ENCODE measurements at places on chromosomes 12 and 14.

DNA sequence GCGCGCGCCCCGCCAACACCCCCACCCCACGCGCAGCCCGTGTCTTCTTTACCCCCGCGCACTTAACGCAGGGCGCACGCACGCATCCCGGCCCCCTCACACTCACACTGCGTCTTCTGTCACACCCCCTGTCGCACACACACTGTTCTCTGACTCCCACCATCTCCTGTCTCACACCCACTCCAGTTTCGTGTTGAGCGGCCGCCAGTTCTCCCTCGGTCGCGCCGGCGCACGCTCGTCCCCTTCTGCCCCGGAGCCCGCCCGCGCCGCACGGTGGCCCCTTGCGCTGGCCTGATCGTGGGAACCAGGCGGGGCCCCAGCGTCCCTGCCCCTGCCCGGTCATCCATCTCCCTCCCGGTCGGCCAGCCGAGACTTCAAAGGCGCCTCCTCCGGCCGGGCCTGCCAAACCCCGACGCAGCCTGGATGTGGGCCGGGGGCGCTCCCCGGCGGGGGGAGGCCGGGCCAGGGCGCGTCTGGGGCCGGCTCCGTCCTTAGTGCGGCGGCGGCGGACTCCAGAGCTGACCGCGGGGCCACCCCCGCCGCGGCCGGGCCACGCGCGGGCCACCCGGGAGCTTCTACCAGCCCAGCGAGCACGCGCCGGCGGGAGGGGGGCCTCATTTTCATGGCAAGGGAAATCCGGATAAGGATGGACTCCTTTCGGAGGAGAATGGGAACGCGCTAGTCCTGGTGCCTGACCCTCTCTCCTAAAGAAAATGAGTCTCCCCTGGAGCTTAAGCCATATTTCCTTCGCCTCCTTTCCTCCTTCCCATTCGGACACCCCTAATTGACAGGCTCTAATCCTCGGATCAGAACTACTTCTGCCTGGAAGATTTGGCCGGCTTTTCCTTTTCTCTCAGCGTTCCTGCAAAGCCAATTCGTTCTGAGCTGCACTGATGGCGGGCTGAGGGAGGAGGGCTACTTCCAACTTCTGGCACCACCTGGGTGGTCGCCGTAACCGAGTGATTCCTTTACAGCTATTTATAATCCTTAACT, 82.0 kb upstream of the HMGA2 start:
- DNase-seq = no peak

GRCh38 chr12:4947253-4947652, 37.5 kb downstream of the KCNA1 start:
- no peak for DNase-seq

DNA sequence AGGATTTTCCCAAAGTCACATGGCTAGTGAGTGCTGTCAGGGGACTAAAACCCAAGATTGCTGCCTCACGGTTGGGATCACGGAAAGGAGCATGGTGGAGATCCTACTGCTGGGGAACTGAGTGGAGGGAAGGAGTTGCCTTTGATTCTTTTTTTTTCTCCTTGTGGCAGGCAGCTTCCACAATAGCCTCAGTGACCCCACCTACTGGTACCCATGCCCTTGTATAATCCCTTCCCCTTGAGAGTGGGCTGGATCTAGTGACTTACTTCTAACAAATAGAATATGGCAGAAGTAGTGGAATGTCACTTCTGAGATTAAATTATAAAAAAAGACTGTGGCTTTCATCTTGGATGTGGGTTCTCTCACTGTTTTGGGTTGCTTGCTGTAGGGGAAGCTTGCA, 135.7 kb downstream of the DICER1 start:
- DNase-seq = no peak

DNA sequence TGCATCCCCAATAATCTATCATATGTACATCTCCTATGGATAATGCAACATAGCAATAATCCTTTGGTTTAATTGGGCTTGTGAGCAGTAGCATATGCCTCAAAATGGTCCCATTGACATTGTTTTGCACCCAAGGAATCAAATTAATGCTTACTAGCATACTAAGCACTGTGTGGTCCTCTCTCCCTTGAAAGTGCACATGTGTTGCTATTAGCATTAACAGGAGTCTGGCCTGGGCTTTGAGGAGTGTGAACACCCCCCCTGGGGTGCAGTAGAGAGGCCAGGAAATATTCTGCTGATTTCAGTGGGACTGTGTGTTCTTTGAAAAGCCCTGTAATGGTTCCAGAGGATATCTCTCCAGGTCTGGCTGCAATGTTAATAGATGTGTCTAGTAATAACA, 1148.4 kb downstream of the VRK1 start:
- no peak for DNase-seq

- DNase-seq = no peak
Observed at GRCh38 chr12:47038270-47038748, 41.1 kb upstream of the PCED1B start.

- DNase-seq = no peak
Observed at GRCh38 chr12:114701104-114701414, 17.1 kb upstream of the TBX3 start.

DNA sequence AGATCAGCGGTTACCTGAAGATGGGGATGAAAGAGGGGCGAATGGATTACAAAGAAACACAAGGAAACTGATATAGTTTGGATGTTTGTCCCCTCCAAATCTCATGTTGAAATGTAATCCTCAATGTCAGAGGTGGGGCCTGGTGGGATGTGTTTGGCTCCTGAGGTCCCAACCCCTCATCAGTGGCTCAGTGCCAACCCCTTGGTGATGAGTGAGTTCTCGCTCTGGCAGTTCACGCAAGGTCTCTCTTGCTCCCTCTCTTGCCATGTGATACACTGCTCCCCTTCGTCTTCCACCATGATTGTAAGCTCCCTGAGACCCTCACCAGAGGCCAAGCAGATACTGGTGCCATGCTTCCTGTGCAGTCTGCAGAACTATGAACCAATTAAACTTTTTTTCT, 28.0 kb downstream of the ITGA7 start:
- no peak for DNase-seq

GRCh38 chr12:107818984-107819383, 44.5 kb downstream of the ASCL4 start:
- no peak for DNase-seq

- no peak for DNase-seq
Observed at GRCh38 chr12:77489331-77489970, 341.2 kb upstream of the NAV3 start.

DNA sequence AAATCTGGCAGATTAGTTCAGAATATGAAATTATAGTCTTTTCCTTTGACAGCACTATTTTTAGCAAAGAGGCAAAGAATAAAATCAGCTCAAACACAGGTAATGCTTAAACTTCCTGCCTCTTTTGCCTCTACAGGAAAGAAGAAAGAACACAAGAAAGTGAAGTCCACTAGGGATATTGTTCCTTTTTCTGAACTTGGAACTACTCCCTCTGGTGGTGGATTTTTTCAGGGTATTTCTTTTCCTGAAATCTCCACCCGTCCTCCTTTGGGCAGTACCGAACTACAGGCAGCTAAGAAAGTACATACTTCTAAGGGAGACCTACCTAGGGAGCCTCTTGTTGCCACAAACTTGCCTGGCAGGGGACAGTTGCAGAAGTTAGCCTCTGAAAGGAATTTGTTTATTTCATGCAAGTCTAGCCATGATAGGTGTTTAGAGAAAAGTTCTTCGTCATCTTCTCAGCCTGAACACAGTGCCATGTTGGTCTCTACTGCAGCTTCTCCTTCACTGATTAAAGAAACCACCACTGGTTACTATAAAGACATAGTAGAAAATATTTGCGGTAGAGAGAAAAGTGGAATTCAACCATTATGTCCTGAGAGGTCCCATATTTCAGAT, 17.4 kb downstream of the TMPO start:
- DNase-seq = no peak

- no peak for DNase-seq
Observed at GRCh38 chr12:94678849-94679248, 28.5 kb upstream of the TMCC3 start.

GRCh38 chr12:57046947-57047890, 2.7 kb downstream of the MYO1A start:
- DNase-seq = no peak

DNA sequence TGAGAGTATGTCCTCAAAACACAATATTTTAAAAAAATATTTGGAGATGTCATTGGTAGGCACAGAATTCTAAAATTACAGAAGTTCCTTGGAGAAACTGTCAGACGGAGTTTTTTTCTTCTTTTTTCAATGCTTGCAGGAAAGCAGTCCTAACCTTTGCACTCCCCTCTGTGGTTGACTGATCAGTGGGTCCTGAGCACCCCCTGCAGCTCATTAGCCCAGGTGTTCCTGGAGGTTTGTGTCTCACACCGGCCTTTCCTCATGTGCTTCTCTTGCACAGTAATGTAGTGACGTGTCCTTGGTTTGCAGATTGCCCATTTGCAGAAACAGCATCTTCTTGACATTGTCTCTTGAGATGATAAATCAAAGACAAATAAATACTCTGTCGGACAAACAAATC, 513.0 kb downstream of the TMEM121 start:
- DNase-seq = no peak

GRCh38 chr14:28666961-28667360, 99.6 kb upstream of the FOXG1 start:
- DNase-seq = no peak

DNA sequence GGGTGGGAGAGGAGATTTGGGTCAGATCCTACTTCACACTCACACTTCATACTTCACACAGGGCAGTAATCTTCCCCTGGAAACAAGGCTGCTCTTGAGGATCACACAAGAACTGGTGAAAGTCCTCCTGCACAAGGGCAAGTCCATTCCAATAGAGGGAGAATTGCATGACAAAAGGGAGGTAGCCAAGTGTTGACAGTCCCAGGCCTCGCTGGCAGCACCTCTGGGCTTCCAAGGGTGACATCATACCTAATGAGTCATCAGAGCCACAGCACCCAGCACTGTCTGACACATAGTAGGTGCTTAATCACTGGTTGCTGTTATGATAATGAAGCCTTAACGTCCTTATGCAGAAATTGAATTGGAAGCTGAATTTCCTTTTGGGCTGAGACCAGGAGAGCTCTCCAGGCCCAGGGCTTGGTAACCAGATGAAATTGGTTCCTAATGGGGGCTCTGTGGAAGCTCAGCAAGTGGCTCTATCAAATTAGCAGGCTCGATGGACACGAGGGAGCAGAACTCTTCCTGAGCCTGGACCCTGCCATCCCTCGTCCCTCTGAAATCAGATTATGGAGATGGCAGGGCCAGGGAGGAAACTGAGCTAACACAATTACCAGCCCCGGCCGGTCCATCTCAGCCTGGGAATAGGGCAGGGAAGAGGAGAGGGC, 58.8 kb upstream of the ACTN1 start:
- DNase-seq = no peak

- DNase-seq = no peak
Observed at GRCh38 chr14:82366803-82367202, 833.1 kb upstream of the SEL1L start.

- DNase-seq = no peak
Observed at GRCh38 chr12:89950421-89950820, 241.8 kb upstream of the ATP2B1 start.

DNA sequence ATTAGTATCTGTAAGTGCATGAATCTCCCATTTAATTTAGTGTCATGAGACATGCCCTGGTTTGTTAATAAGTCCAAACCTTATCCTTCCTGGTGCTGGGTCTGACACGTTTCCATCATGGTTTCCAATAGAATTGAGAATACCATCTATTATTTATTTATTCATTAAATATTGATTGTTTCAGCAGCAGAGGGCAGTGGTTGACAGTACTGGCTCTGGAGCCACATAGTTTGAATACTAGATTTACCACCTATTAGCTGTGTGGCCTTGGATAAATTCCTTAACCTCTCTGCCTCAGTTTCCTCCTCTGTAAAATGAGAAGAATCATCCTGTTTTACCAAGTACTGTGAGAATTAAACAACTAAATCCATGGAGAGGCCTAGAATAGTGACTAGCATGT, 941 bp upstream of the STAB2 start:
- no peak for DNase-seq

DNA sequence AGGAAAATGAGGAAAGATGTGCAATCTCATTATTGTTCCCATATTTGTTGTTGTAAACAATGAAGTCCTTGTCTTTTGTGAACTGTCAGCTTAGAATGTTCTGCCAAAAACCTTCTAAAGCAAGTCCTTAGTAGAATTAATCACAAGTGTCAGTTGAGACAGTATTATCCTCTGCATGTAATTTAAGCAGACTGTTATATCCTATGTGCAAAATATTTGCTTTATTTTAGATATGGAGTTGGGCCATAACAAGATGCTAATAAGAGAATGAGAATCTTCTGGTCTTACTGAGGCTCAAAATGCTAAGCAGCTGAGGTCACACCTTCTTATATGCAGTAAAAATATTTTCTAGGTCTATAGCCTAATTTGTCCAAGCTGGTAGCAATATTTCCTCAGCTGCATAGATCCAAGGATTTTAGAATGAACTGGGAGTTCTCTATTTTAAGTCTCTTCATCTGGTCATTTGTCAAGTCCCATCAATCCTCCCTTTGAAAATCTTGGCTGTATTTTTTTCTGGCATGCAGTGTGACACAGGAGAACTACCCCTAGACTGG, 222.3 kb upstream of the NAV3 start:
- no peak for DNase-seq

- peak; percentile 76 for DNase-seq
Observed at GRCh38 chr14:31265701-31266398, 58.3 kb upstream of the HECTD1 start.

GRCh38 chr12:52649066-52649465, 2.9 kb downstream of the KRT2 start:
- DNase-seq = no peak

DNA sequence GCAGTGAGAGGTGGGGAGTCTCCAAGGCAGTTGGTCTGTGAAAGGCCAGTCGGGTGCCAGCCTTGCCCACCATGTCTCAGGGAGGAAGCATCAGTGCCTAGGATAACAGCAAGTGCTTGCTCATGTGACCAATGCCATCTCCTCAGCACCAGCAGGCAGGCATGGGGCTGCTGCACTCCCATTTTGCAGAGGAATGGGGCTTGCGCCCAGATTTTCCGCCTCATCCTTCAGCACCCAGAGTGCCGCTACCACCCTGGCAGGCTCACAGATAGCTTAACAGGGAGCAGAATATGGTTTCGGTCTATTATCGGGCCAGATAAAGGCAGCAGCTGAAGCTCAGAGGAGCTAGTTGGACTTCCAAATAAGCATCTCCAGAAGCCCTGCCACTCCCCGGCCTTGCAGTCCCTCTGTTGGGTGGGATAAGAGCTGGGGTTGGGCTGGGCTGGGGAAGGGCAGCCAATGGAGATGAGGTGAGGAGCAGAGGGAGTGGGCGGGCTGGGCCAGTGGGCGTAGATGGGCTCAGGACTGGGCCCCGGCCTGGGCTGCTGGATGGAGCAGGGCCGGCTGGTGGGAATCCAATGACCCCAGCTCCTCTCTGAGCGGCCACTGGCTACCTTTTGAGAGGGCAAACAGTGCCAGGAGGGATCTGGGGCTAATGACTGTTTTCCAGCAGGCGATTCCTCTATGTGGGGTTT, 8.4 kb upstream of the KRT80 start:
- no peak for DNase-seq

DNA sequence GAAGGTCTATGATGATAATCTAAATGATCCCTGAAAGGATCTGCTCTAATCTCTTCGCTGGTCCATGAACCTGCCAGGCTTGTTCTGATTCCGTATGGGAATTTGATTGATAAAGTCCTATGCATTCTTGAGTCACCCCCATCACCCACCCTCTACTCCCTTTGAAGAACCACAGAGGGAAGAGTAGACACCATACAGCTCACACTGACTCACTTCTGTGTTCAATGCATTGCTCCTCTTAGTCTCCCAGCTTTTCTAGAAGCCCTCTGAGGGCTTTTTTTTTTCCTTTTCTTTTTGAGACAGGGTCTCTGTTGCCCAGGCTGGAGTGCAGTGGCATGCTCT, 18.5 kb upstream of the GPRC5A start:
- peak; percentile 73 for DNase-seq

GRCh38 chr12:1346126-1346525, 248.3 kb downstream of the FBXL14 start:
- DNase-seq = no peak

GRCh38 chr12:89353823-89354611, 1.7 kb upstream of the DUSP6 start:
- DNase-seq = peak; percentile 39

Measured in epithelial cell of prostate (primary cell).